ENCODE measurements at places on chromosomes 12 and 14.
A peak's percentile ranks its signal among the peaks of the same experiment; 100 is the strongest.

DNA sequence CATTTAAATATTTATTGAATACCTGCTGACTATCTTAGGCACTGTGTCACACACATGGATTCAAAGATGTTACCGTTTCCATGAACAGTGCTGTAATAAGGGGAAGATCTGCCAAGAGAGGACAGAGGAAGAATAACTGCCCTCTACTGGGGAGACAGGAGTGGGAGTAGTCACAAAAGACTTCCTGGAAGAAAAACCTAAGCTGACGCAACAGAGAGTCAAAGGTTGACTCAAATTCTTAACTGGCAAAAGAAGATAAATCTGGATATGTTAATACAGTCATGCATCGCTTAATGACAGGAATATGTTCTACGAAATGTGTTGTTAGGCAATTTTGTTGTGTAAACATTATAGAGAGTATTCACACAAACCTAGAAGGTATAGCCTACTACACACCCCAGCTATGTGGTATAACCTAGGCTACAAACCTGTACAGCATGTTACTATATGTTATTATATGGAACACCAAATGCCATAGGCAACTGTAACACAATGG lies 51.5 kb downstream of the DCAF5 start:
- no peak for DNase-seq

GRCh38 chr12:77754086-77754485 lies 76.6 kb upstream of the NAV3 start:
- no peak for DNase-seq

- DNase-seq: no peak
These were observed 27.2 kb downstream of the KLC1 start for GRCh38 chr14:103656031-103656755.

- peak; percentile 33 for DNase-seq
These were observed 55.0 kb upstream of the NELL2 start for GRCh38 chr12:44930972-44931600.

- DNase-seq: no peak
These were observed 246.4 kb downstream of the CACNA1C start for GRCh38 chr12:2299206-2299605.

- no peak for DNase-seq
These were observed 890.1 kb downstream of the GALC start for GRCh38 chr14:87102811-87103378.

- DNase-seq: no peak
These were observed 517.1 kb downstream of the PRKD1 start for GRCh38 chr14:29410581-29410980.

All from retina (tissue), 1 donor.